ENCODE measurements at places on chromosomes 2 and 18.

- DNase-seq: no peak
These were observed 253.8 kb downstream of the GPD2 start for GRCh38 chr2:156689939-156690338.

DNA sequence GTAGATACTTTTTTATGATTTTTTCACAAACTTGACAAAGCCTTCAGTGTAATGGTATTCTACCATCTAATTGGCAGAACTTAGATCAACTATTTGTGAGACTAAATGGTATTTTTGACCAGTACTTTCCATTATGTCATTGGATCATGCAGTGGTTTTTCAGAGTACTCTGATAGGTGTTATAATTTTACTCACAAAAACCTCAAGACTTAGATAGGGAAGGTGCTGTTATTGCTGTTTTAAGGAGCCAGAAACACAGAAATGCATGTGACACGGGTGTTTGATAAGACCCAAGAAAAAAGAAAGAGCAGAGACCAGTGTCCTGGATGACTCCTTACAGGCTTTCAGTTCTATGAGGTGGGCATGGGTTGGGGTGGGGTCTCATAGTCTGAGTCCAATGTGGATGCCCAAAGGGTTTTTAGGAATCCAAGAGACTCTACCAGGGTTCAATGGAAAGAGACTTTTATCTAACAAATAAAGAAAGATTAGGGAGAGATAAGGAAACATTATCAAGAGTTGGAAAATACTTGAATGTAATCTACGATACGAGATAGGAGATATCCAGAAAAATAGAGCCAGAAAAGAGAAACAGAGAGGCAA is 31.3 kb downstream of the SP140 start:
- DNase-seq: no peak

DNA sequence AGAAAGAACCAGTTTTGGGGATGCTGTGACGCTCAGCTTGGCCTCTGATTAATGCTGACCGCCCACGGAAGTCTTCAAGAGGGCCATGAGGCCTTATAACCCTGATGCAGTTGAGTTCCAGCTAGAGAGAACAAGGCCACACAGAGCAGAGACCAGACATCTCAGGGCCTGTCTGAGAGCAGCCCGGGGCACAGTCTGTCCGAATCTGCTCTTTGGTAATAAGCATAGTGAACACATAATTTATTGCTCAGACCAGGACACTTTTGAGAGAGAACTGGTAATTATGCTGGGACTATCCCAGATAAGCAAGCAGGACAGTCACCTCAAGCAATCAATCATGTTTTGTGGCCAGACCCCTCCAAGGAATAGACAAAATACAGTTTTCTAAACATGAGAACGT is 68.5 kb downstream of the STPG4 start:
- DNase-seq: no peak

GRCh38 chr2:216829533-216829932 is 30.3 kb downstream of the TNP1 start:
- no peak for DNase-seq

DNA sequence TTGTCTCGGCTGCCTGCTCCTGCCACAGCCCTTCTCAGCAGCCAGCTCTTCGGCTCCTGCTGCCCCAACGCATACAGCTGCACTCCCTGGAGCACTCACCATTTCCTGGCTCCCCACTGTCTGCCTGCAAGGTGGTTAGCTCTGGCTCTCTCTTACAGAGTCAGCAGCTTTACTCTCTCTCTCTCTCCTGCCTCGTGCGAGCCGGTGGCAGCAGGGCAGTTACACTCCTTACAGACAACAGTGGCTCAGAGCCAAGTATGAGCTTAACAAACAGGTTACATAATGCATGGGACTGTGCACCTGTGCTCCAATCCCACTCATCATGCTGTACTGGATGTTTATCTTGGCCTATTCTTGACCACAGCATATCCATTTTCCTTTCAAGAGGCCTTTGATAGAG is 47.4 kb upstream of the DNAJC10 start:
- no peak for DNase-seq

- no peak for DNase-seq
These were observed 30.7 kb upstream of the MLPH start for GRCh38 chr2:237456200-237456843.

GRCh38 chr2:205640716-205641115 is 41.6 kb upstream of the NRP2 start:
- no peak for DNase-seq

GRCh38 chr18:58789876-58790240 is 74.8 kb upstream of the ZNF532 start:
- no peak for DNase-seq

DNA sequence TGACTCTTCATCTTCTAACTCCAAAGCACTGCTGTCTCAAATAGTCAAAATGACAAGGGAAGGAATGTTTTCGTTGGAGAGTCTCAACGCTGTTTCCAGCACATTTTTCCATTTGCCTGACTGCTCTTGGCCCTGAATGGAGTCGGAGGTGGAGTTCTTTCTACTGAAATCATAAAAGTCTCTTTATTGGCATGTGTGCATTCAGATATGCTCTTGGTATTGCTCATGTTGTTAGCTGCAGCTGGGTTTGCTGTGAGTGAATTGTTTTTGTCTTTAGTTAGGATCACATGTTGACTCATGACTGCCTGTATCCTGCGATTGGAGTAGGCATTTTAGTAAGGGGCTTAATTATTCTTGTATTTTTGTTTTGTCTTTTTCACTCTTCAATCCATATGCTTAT is 16.8 kb downstream of the TMEM17 start:
- no peak for DNase-seq

- DNase-seq: no peak
These were observed 200.8 kb downstream of the TTC32 start for GRCh38 chr2:19700861-19701585.

GRCh38 chr2:45014016-45014702 is 4.9 kb upstream of the SIX2 start:
- DNase-seq: no peak

GRCh38 chr2:235032949-235033348 is 81.1 kb downstream of the SH3BP4 start:
- DNase-seq: no peak

DNA sequence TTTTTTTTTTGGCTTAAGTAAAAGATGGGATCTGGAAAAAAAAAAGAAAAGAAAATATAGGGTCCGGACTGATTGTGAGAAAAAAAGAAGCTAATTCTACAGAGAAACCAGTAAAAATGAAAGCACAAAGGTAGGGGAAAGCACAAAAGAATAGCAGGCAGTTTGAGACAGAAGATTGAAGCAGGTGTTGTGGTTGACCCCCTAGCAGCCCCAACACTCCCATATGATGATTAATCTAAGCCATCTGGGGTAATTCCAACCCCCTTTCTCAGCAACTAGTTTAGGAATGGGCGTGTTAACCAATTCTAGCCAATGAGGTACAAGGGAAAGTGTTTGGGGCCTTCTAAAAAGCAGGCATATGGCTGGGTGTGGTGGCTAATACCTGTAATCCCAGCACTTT is 77.0 kb downstream of the MBD2 start:
- no peak for DNase-seq

DNA sequence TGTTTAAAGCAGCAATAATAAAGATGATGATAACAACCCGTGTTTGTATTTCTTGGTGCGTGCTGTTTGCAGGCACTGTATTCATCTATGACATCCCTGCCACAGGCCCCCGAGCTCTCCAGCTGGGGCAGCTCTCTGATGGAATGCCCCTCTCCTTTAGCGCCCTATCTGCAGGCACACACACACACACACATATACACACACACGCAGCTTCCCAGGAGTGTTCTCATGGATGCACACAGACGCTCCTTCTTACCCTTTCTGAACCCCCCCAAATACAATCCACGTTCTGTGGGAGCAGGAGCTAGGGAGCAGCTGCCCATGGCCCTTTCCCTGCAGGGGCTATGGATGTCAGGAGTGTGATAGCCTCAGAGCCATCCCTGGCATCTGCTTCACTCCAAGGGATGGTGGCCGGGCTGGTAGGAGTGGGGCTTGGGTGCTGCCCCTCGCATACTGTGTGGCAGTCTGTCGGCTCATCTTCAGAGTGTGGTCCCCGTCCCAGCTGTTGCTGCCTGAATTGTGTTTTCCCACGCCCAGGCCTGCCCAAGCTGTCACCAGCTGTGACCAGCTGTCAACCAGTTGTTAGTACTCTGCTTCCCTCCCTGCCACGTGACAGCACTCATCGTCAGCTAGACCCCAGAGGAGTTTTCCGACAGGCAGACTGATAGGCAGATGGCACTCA is 50.8 kb upstream of the MYCN start:
- DNase-seq: no peak

- DNase-seq: no peak
These were observed 6.0 kb downstream of the COMMD1 start for GRCh38 chr2:61911510-61911909.

DNA sequence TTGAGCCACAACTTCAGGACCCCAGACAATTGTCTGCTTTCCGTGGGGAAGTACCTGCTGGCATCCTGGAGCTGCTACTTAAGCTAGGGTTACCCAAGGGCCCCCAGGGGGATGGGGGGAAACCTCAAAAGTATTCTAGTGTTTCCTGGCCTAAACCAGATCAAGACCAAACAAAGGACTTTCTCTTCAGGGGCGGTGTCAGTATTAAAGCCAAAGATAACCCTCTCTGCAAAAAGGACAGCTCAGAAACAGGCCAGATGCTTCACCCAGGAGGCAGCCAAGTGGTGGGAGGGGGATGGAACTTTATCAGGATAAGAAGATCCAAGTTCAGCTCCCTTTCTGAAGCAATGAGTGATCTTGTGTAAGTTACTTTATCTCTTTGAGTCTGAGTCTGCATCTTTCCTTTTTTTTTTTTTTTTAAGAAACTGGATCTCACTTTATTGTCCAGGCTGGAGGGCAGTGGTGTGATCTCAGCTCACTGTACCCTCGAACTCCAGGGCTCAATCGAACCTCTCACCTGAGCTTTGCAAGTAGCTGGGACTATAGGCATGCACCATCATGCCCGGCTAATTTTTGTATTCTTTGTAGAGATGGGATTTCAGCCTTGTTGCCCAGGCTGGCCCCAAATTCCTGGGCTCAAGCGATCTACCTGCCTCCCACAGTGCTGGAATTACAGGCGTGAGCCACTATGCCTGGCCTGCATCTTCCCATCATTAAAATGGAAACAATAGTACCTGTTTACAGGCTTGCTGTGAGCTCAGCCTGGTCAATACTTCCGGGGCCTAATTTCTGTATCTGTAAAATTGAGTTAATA is 151.8 kb upstream of the PTPRM start:
- DNase-seq: no peak

DNA sequence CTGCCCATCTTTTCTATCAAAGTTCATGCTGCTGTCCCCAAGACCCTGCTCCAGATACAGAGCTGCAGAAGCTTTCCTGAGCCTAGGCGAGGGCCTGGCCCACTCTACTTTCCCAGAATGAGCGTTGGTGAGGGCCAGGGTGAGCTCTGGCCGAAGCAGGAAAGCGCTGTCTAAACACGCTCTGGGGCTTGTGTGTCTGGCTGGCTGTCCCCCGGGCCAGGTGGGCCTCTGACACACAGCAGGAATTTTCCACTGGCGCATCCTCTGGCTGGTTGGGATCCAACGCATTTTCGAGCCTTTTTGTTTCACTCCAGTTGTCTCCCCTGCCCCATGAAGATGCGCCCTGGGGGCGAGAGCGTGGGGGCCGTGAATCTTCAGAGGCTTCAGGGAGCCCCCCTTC is 17.8 kb upstream of the KCNK3 start:
- DNase-seq: no peak

DNA sequence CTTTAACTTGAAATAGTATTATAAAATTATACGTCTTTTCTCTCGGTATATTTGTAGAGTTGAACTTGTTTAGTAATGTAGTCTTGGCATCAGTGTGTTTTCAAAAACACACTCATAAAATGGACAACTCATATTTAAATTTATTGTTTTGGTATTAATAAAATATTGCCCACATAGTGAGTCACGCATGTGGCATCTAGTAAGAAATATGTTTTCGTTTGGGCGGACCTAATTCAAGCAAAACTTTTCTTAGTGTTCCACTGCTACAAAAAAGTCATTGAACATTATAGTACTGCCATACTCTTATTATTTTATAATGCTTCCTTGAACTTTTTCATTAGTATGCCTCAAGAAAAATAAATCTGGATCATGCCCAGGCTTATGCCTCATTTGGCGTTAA is 31.1 kb upstream of the FAM237A start:
- DNase-seq: no peak

DNA sequence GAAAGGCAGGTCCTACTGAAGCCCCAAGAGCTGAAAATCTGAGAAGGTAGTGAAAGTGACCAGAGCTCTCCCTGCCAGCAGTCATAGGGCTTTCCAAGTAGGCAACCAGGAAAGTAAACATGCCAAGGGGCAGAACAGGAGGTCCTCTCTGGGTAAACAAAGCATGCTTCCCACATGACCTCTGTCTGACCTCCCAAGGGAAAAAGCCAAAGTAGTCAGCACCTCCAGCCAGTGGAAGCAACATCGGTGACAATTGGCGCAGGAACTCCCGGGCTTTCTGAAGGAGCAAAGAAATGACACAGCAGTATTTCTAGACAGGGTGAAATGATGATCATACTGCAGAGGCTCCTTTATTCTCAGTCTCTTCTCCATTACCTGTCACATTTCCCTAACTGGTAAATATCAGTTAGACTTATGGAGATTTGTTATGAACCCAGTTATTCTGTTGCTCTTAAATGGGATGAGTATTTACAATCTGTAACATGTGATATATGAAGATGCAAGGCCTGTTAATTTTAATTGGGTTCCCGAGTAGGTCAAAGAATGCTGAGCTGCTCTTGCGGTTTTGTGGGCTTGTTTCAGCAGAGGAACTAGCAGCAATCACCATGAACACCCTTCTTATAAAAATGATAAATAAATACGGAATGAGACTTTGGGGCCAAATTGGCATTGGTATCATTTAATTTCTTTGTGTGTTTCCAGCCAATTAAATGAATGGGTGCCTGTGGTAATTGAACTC is 321.0 kb downstream of the RND3 start:
- DNase-seq: no peak

- no peak for DNase-seq
These were observed 115.6 kb upstream of the ST6GAL2 start for GRCh38 chr2:107001551-107001950.

GRCh38 chr2:31390324-31390723 is 24.2 kb downstream of the XDH start:
- no peak for DNase-seq

- no peak for DNase-seq
These were observed 117.3 kb downstream of the MSH2 start for GRCh38 chr2:47520302-47520630.

DNA sequence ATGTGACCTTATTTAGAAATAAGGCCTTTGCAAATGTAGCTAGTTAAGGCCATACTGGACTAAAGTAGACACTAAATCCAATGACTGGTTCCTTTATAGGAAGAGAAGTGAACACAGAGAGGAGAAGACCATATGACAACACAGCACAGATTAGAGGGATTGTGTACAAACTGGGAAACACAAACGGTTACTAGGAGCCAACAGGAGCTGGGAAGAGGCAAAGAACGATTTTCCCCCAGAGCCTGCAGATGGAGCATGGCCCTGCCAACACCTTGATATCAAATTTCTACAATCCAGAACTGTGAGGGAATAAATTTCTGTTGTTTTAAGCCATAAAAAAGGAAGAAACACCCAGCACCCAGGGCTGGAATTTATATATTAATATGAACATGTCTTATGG is 38.7 kb upstream of the COL5A2 start:
- DNase-seq: no peak

- DNase-seq: no peak
These were observed 52.5 kb downstream of the MBP start for GRCh38 chr18:77079954-77080682.

Data from activated T-helper 1 cell treated with anti-CD3 and anti-CD28 coated beads, Interleukin-2, amount 50 U/mL, for 16 hours (primary cell).